ENCODE measurements at places on chromosomes 3 and 15.

DNA sequence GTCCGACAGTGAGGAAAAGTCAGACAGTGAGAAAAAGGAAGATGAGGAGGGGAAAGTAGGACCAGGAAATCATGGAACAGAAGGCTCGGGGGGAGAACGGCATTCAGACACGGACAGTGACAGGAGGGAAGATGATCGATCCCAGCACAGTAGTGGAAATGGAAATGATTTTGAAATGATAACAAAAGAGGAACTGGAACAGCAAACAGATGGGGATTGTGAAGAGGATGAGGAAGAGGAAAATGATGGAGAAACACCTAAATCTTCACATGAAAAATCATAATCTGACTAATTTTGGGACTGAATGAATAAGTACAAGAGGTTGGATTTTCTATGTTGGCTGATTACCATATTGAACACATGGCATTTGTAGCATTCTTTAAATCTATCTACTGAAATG is 26.2 kb downstream of the SEC62 start:
- DNase-seq = no peak

- DNase-seq = no peak
Observed at GRCh38 chr3:101861212-101861788, 12.0 kb downstream of the NFKBIZ start.

- no peak for DNase-seq
Observed at GRCh38 chr3:62371720-62372591, 1.4 kb downstream of the FEZF2 start.

- no peak for DNase-seq
Observed at GRCh38 chr3:148280623-148281242, 417.0 kb upstream of the AGTR1 start.

GRCh38 chr3:13543253-13543652 is 5.7 kb upstream of the FBLN2 start:
- DNase-seq = no peak

GRCh38 chr3:56989169-56989976 is 71.1 kb upstream of the SPATA12 start:
- DNase-seq = no peak

DNA sequence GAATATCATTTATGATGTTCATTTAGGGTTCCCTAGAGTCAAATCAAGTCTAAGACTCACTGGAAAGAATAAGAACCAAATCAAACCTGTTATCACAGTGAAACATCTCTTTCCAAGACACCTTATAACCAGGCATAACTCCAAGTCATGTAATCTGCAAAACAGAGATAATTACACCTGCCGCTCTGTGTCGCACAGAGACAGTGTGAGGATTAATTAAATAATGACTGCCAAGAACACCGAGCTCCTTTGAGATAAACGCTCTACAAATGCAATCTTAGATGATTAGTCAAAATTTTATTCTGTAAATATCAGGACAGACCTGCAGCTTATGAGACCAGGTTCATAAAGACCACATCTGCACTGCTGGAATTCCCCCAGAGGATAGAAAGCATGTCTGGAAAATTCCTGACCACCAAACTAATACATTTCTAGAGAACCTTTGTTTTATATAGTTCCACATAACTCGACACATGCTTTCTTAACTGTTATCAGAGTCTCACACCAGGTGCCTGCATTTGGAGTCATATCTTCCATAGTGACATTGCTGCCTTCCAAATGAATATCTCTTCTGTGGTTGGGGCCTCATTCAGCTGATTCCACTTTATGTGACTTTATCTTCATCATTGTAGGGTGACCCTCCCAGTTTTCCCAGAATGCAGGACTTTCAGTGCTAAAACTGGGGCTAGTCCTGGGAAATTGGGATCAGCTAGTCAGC is 252.8 kb downstream of the CD47 start:
- DNase-seq = no peak

- DNase-seq = peak; percentile 26
Observed at GRCh38 chr3:11544412-11545181, 99.1 kb downstream of the VGLL4 start.

DNA sequence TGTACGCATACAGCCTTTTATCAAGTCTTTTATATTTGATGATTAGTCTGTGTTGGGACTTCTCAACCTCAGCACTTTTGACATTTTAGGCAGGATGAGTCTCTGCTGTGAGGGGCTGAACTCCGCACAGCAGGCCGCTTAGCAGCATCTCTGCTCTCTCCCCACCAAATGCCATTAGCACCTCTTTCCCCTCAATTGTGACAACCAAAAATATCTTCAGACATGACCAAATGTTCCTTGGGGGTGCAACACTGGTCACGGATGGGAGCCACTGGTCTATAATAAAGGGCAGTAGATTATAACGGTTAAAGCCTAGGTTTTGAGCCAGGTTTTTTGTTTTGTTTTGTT is 109.7 kb upstream of the LRIG1 start:
- no peak for DNase-seq

DNA sequence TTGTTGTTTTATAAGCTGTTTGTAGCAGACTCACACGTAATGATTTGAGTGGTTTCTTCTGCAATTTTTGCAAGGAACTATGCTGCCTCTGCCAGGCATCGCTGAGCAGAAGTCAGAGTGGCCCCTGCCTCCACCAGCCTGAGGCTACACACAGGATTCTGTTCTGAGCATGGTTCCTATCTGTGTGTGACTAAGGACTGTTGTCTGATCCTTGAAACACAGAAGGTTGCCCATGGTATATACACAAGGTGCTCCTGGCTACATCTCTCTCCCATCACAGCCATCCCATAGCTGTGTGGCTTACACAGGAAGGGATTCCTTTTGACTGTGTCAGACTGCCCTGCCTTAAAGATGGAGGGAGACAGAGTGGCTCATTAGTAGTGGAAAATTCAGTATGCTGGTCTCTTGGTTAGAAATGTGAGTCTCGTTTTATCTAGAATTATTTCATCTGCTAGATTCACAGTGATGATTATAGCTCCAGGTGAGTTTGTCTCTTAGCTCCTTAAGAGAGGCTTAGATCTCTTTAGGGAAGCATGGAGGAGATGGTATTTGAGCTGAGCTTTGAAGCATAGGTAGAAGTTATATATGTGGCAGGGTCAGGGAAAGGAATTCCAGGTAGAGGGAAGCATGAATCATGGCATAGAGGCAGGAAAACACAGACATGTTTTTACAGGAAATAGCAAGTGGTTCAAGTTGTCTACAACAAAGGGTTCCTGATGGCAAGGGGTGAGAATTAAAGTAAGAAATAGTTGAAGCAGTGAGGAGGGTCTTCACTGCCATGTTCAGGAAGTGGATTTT is 37.5 kb downstream of the SNAPC5 start:
- no peak for DNase-seq

DNA sequence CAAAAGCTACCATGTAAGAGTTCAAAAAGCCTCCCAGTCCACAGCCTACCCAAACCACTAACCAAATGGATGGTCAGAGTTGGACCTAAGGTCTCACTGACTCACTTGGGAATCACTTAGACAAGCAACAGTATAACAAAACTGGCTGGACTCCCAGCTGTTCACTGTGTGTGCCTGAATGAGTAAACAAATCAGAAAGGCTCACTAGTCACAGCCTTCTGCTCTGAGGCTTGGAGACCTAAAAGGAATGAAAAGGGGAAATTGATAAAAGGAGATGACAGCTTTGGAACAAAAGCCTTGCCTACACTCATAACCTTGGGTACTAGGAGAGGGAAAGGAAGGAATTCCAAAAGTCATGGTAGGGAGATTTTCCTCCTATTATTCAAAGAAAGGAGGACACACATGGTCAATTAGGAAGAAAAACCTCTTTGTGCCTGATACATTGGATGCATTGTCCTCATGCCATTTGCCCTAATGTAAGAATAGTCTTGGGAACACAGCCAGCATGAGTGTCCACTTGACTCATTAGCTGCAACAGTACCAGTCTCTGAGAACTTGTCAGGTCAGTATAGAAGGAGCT is 92.3 kb downstream of the FRMD5 start:
- no peak for DNase-seq

DNA sequence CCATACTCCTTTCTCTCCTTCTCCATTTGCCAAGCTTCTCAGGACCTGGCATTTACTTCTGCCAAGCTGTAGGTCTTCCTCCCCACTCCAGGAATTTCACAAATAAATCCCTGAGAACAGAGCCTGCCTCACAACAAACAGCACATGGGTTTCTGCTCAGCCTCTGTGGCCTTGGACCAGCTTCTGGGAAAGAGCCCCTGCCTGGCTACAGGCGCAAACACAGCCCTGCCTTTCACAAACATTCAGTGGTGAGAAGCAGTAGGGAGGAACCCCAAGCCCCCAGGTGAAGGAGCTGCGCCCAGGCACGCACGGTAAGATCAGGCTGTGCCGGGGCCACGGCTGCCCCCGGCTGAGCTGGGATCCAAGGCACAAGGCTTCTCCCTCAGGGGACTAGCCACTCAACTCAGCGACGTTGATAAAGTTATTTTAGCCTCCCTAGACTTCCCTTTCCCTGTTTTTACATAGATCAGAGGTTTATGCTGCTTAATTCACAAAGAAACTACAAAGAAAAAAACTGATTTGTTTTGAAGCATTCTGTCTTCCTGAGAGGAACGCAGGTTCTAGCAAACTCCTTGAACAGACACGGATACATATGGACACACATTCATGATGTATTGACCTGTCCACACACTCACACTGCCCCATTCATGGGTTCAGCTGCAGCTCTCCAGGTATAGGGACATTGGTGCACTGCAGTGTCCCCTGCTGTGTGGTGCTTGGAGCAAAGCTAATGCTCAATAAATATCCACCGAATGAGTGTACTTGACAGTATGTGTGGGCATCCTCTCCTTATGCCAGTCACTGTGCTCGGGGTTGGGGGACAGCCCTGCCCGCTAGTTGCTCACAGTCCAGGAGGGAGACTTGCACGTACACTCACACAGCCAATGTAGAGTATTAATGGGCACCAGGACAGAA is 25.4 kb downstream of the HES1 start:
- no peak for DNase-seq

DNA sequence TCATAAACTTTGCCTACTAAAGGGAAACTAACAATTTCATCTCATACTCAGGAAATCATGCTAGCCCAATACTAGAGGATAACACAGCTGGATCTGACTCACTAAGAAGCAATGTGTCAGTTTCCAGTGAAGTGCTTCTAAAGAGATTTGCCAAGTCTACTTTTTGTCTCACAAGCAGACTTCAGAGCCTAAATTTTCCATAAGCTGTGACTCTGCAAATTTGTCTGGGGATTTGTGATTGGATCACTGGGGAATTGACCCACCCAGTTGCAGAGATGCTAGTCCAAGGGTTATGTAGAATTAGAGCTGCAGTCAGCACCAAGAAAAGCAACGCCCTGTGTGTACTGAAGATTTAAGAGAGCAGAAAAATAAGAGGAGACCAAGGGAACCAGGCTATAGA is 647.1 kb downstream of the NTRK3 start:
- no peak for DNase-seq

GRCh38 chr3:158864492-158864891 is 62.6 kb downstream of the MFSD1 start:
- DNase-seq = no peak

GRCh38 chr15:71448688-71449114 is 333.4 kb downstream of the THSD4 start:
- DNase-seq = peak; percentile 45

GRCh38 chr3:145906755-145907154 is 254.2 kb downstream of the PLOD2 start:
- no peak for DNase-seq

DNA sequence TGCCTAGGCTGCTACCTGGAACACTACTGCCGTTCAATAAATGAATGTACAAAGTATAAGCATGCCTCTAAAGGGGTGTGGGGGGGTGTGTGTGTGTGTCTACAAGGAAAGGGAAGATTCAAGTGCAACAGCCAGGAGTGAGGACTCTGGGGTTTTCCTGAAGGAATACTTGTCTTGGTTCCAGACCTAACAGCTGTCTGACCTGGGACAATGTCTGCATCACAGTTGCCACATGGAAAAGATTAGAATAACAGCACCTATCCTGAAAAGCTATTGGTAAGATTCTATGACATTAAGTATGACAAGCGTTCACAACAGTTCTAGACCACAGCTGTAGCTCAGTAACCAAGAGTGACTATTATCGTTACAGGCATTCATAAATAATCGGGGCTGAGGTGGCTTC is 345.2 kb downstream of the FOXP1 start:
- no peak for DNase-seq

DNA sequence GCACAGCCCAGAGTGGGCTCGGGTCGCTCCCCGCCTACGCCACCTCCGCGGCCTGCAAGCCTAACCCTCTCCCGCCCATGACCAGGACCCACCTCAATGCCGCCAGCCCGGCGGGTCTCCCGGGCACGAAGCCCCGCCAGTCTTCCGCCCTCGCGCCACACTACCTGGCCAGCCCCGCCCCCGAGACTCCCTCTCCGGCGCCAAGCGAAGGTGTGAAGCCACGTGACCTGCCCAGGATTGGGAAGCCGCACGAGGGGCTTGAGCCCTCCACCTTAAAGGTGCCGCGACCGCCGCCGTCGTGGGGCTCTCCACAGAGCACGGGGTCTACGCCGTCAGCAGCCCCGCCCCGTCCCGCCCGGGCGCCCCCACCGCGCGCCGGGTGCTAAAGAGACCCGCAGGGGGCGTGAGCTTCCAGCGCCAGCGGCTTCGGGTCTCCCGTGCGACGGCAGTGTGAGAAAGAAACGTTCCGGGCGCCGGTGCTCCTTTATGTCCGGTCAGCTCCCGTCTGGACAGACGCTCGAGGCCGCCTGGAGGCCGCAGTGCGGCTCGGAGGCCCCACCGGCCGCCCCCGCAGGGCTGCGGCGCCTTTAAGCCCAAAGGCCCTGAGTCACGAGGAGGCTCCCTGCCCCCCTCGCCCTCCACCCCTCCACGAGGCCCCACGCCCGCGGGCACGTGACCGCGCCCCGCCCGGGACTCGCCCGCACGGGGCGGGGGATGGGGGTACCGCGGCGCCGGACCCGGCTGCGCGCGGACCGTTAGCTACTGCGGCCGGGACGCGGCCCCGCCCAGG is at the start of gene CPEB1:
CPEB1 (minus strand) TSS at position 319 of the 790 bp plus-strand sequence. CDS start 18,904 bp downstream, outside the sequence.
- DNase-seq = no peak

- DNase-seq = no peak
Observed at GRCh38 chr3:69723389-69723788, 15.9 kb upstream of the MITF start.

- no peak for DNase-seq
Observed at GRCh38 chr3:53545310-53545995, 51.0 kb downstream of the CACNA1D start.

DNA sequence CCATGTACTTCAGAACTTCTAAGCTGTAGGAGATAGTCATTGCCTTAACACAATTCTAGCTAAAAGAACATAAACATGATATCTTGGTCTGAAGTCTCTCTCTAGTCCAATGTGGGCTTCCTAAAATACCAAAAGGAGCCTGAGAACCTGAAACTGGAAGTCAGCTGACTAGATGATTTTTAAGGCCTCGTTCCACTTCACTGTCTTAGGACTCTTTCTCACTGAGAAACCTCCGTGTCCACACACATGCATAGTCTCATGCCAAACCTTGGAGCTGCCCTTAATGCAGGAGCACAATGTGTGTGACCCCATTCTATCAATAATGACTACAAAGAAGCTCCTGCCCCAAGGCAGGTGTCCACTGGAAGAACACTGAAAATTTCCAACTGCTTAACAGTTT is 87.7 kb downstream of the ETFA start:
- DNase-seq = no peak

Data from NB4 (cell line).